Umbilical cord (tissue), 2 donors: ENCODE measurements at places on chromosomes 13 and 19.
A peak's percentile ranks its signal among the peaks of the same experiment; 100 is the strongest.

DNA sequence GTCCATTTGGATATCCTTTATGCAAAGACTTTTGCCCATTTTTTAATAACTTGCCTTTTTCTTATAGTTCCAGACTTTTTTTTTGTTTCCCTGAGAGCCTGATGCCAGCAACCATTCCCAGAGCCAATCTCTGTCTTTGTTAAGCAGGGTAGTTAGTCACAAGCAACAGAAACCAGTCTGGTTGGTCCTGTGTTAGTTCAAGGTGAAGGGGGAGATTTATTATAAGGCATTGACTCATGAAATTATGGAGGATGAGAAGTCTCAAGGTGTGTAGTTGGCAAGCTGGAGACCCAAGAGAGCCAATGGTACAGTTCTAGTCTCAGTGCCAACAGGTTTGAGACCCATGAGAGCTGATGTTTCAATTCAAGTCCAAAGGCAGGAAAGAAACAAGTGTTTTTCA, 33.0 kb downstream of the GPR12 start:
- DNase-seq, result no peak

DNA sequence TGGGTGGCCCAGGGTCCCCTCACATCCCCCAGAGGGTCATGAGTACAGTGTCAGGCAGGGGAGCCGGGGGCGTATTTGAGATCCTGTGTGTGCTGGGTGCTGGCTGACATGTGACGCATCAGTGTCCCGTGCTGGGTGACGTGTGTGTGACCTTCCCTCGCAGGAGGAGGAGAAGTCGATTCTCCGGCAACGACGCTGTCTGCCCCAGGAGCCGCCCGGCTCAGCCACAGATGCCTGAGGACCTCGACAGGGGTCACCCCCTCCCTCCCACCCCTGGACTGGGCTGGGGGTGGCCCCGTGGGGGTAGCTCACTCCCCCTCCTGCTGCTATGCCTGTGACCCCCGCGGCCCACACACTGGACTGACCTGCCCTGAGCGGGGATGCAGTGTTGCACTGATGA, 25.8 kb downstream of the PNPLA6 start:
- no peak for DNase-seq

- DNase-seq, result no peak
Observed at GRCh38 chr13:111399776-111400538, 79.5 kb downstream of the TEX29 start.

- no peak for DNase-seq
Observed at GRCh38 chr13:73901324-73902068, 232.7 kb downstream of the KLF12 start.

DNA sequence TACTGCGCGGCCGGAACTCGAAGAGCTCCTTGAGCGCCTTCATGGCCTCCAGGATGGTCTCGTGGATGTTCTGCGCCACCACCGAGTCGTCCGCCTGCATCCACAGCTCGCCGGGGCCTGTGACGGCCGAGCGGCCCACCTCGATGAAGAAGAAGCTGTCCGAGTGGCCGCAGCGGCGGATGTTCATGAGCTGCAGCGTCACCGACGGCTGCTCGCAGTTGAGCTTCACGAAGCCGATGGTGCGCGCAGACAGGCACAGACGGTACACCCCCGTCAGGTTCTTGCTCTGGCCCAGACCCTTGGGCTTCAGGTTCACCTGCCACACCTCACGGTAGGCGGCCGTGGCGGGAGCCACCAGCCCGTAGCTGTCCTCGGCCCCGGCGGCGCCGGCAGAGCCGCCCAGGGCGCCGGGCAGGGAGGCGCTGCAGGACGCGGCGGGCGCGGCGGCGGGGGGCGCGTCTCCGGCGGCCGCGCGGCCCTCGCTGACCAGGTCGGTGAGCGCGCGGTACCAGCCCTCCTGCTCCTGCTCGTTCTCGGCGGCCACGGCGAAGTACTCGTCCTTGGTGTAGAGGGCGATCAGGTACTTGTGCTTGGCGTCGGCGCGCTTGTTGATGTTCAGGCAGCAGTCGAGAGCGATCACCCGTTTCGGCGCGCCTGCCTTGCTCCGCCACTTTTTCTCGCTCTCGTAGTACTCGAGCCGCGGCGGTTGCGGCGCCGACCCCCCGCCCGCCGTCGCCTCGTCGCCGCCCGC, 1.1 kb downstream of the IRS2 start:
- DNase-seq, result peak; percentile 38

DNA sequence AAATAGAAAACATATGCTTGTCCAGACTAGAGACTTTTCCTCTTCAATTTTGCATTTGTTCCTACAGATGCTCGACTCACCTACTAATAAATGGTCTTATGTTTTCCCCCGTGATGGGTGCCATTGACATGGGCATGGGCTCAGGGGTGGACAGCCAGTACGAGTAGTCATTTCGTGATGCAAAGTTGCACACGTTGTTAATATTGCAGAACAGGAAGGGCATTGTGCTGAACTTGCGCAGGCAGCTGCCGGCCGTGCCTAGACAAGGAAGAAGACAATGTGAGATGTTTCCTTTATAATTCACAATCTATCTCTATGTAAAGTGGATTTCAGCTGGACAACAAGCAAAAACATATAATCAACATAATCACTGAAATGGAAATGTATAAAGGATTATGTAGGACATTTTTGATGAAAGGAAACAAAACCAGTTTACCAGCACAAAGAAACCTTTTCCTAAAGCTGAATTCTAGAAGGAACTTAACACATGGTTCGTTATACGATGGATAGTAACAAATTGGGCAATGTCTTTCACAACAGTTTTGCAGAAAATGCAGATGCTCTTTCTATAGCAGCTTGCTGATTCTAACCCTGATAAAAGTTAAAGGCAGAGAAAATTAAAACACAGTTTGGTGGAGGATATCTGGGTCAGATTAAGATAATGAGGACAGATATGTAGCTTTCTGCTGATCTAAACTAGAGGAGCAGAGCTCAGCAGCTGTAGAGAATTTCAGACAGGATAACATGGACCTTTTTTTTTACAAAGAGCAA, 145.7 kb downstream of the COL4A1 start:
- DNase-seq, result peak; percentile 66
